ENCODE measurements at places on chromosomes 1 and 21.

DNA sequence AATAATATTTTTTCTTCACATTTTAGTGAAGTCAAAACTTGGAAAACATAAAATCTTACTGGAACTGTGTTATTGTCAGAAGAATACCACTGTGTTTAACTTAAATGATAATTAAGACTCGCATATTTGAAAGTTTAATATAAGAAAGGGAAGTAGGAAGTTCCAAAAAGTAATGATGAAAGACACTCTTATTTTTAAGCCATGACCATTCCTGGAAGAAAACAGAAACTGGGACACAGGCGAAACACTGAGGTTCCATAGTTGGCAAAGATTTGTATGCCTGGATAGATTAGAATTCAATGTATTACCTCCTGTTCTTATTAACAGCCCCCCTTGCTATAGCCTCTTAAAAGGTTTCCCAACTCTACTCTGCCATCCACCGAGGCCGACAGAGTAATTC lies 271.2 kb downstream of the DPYD start:
- no peak for DNase-seq

DNA sequence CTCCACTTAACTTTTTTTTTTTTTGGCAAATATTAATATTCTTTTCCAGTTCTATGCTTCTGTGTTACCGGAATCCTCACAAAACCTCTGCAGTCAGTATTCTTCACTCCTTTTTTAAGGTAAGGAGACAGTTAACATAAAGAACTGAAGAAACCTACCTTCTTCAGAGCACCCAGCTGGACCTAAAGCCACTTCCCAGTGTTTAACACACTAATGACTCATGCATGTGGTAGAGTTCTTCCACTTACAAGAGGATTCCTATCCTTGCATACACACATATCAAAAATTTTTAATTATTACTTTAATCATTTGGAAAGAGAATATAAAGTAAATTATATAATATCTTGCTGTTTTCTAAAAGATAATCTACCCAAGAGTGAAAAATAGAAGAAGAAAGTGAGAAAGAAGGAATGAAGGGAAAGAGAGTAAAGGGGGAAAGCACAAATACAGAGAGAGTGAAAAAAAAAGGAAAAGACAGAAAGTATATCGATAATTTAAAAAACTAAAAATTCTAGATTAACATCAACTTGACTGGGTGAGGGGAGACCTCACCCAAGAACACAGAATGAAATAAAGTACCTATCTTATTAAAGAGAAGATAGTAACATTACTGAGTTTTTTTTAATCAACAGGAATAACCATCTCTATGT lies 54.9 kb downstream of the ENAH start:
- no peak for DNase-seq

DNA sequence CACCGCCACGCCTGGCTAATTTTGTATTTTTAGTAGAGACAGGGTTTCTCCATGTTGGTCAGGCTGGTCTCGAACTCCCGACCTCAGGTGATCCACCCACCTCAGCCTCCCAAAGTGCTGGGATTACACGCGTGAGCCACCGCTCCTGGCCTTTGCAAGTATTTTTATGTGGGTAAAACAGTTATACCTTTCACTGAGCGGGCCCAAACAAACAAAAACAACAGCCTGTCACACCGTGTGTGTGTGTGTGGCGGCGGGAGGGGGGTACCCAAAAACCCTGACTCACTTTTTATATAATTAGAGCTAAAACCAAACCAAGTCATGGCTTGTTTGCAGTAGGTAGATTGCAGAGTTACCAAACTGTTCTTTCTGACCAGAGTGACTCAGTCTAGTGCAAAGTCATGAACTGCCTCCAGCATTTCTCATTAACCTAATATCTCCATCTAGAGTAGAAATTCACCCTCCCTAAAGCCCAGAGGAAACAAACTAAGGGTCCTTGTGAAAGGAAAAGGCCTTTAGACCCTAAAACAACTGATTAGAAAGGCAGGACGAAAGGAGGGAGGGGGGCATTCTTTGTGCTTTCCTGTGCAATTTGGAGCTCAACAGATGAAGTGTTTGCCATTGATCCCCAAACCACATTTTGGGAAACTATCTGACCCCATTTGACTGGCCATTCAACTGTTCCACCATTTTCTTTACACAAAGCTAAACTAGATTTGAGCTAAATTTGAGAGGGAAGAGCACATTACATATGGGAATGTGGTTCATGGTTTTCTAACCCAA lies 181.0 kb downstream of the DHRS3 start:
- DNase-seq = no peak

DNA sequence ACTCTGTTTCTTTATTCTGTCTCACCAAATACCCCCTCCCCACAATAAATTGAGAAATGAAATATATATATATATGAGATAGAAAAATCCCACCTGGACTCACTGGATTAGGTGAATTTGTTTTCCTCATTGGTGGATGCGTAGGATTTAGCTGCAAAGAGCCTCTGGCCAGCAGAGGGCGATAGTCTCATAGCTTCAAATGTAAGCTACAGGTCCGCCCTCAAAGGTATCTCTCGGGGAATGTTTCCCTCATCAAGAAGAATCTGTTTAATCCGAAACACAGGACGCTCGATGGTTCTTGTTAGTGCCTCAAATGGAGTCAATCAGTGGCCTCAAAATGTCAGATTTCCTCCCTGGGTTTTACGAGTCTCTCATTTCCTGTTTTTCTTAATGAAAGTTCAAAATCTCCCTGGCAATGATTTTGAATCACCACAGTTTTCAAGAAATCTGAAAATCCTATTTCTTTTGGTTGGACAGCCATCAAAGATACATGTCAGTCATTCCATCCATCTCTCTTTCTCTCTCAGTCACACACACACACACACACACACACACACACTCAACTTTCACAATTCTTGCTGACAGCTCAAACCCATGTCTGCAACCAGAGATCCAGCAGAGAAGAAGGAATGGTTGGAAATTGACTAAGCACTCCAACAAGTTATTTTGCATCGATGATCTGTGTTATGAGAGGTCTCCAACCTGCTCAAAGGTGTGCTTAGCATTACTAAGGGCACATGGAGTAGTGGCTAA lies 13.9 kb upstream of the CAMK1G start:
- peak; percentile 44 for DNase-seq

DNA sequence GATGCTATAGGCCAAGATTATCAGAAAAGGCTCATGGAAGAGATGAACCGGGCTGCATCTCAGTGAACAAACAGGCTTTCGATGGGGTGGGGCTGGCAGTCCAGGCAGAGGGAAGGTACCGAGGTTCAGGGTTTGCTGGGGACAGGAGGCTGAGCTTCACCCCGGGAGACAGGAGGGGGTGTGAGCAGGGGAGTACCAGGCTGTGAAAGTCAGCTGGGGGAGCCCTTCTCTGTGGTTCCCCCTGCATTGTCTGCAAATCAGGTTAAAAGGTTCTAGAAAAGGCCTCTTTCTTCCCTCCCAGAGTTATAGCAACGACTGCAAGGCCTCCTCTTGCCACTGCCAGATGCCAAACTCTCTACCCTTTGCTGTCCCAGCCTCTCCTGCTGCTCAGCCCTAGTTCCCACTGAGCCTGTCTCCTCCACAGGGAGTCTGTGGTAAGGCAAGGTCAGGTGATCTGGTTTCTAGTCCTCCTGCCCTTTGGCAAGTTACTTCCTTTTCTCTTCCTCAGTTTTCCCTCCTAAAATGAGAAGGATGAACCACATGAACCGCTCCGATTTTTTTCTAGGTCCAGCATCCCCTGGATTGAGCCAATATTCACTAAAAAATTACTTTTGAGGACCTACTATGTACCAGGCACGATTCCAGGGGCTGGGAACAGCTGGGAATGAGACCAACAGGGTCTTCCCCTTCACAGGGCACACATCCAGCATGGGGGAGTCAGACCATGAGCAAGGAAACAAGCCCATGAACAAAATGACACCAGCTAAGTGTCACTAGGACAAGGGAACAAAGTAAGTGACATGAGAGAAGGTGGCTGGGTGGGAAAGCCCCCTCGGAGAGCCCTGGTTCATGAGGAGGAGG lies 7.2 kb downstream of the LAD1 start:
- no peak for DNase-seq

DNA sequence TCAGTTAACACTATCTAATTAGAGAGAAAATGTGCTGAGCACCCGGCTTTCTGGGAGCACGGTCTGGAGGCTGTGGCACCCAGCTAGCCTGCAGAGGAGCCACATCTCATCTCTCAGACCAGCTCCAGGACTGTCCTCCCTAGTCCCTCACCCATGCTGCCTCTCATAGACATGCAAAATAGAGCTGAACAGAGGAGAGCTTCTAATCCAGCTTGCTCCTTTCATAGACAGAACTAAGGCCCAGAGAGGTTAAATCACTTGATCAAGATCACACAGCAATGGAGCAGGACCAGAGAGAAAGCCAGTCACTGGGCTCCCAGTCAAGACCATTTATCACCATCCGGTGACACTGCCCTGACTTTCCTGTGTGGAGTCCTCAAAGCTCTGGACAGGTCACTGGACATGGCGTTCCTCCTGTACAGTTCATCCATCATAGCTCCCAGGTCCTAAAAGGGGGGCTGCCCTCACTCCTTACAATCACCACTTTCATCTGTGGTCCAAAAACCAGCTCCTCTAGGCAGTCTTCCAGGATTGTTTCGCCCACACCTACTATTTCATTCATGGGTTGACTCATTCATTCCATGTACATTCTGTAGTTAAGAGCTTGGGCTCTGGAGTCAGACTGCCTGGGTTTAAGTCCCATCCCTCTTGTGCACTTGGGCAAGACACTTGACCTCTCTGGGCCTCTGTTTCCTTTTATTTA lies 8.8 kb upstream of the CAMK2N1 start:
- no peak for DNase-seq

DNA sequence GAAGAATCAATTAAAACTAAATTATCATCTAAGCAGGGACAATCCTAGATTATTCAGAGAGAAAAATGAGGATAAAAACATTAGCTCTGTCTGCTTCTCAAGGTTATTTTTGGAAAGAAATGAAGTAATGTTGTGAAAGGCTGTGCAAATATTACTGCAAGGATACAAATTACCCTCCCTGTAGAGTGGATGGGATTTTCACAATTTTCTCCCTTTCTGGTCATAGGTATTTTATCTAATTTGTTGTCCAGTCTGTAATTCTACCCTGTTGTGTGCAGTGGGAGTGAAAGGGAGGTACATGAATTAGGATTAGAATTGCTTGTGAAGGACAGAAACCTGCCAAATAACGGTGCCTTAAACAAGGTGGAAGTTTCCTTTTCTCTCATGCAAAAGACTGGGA lies 54.7 kb downstream of the MAP3K7CL start:
- DNase-seq = no peak

- no peak for DNase-seq
Measured at GRCh38 chr1:16920951-16921350, 780 bp upstream of the CROCC start.

GRCh38 chr1:218558271-218558810 lies 213.2 kb downstream of the TGFB2 start:
- no peak for DNase-seq
